Spinal cord (tissue), 10 donors: ENCODE measurements at places on chromosomes 5 and 9. TPM values are rescaled to one million over a fixed set of nuclear protein-coding genes. Genes with fewer than 3 reads are reported as not detected.
A peak's percentile ranks its signal among the peaks of the same experiment; 100 is the strongest.

The LIX1 gene
- polyA plus RNA-seq: 68.9 TPM

The MAP1B gene
- 441 TPM for polyA plus RNA-seq

GRCh38 chr5:13533833-13534232, 410.7 kb downstream of the DNAH5 start:
- H3K27ac ChIP-seq: no peak overlapping the region
- H3K36me3 ChIP-seq: no peaks in the 10 kb centered on the region
- H3K27me3 ChIP-seq: no peaks in the 10 kb centered on the region
- no peak for DNase-seq
- H3K4me3 ChIP-seq: no peak overlapping the region
- H3K4me1 ChIP-seq: no peaks in the 10 kb centered on the region

DNA sequence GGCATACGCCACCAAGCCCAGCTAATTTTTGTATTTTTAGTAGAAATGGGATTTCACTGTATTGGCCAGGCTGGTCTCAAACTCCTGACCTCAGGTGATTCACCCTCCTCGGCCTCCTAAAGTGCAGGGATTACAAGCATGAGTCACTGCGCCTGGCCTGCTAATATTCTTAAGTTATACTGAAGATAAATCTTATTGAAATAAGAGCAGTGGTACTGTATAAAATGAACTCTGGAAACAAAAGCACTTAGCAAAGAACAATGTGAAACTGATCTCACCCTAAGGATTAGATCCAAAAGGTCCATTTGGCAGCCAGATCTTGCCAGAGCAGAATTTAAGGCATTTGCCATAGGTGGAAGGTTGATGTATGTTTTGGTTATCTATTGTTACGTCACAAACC, 27.1 kb downstream of the CYSTM1 start:
- no peaks in the 10 kb centered on the region for H3K27me3 ChIP-seq
- H3K4me3 ChIP-seq: no peak overlapping the region
- no peak overlapping the region for H3K27ac ChIP-seq
- H3K36me3 ChIP-seq: no peaks in the 10 kb centered on the region
- no peak for DNase-seq

DNA sequence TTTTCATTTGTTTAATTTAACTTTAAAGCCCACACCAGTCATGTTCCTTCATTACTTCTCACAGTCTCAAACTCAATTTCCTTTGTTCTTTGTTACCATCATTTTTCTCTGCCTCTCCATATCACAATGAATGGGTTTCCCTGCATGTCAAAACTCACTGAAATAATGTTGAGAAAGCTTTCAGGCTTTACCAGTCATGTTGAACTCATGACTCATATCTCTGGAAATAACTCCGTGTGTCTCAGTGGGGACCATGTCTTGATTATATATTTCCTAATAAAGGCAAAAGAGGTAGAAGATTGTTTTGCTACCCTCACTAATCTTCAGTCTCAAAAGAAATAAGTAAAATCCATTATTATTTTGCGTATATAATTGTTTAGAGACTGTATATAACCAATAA, 231.2 kb downstream of the CHSY3 start:
- no peak for DNase-seq
- no peaks in the 10 kb centered on the region for H3K36me3 ChIP-seq
- no peak overlapping the region for H3K4me3 ChIP-seq
- H3K27me3 ChIP-seq: no peaks in the 10 kb centered on the region
- H3K27ac ChIP-seq: no peak overlapping the region
- H3K4me1 ChIP-seq: peaks cover 3% of the 10 kb centered on the region

DNA sequence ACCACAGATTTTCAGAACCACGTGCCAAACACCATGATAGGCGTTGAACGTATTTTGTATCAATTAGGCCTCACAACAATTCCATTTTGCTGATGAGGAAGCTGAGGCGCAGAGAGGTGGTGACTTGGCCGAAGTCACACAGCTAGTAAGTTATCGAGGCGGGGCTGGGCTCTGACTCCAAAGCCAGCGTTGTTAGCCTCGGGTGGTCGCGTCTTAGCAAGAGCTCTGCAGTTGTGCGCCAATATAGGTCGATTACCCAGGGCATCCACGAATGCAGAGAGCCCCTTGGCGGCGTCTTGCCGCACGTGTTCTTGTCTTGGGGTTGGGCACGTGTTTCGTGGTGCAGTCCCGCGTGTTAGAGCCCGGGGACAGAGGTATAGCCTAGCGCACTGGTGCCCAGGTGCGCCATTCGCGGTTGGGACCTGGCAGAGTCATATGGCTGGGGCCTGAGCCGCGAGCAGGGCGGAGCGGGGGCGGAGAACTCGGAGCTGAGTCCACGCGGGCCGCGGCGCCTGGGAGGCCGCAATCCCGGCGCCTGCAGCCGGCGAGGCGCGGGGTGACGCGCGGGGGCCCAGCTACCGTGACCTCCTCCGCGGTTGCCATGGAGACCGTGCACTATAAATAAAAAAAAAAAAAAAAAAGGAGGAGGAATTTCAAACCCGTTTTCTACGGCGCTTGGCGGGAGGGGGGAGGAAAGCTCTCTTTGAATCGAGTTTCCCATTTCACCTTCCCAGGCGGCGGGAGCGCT, 62.3 kb downstream of the CXXC5 start:
- H3K4me3 ChIP-seq: peak overlapping the region; percentile 57
- H3K36me3 ChIP-seq: no peaks in the 10 kb centered on the region
- peak overlapping the region; percentile 90 for H3K27ac ChIP-seq
- DNase-seq: peak; percentile 93
- H3K27me3 ChIP-seq: no peaks in the 10 kb centered on the region

- no peak overlapping the region for H3K4me3 ChIP-seq
- no peak for DNase-seq
- H3K27ac ChIP-seq: no peak overlapping the region
- H3K4me1 ChIP-seq: no peaks in the 10 kb centered on the region
- no peaks in the 10 kb centered on the region for H3K27me3 ChIP-seq
- peaks cover 64% of the 10 kb centered on the region for H3K36me3 ChIP-seq
Observed at GRCh38 chr9:138103111-138103848, 225.7 kb downstream of the CACNA1B start.

- no peaks in the 10 kb centered on the region for H3K36me3 ChIP-seq
- H3K4me1 ChIP-seq: no peaks in the 10 kb centered on the region
- H3K27me3 ChIP-seq: no peaks in the 10 kb centered on the region
Observed at GRCh38 chr5:16417398-16418074, 48.1 kb downstream of the ZNF622 start.

DNA sequence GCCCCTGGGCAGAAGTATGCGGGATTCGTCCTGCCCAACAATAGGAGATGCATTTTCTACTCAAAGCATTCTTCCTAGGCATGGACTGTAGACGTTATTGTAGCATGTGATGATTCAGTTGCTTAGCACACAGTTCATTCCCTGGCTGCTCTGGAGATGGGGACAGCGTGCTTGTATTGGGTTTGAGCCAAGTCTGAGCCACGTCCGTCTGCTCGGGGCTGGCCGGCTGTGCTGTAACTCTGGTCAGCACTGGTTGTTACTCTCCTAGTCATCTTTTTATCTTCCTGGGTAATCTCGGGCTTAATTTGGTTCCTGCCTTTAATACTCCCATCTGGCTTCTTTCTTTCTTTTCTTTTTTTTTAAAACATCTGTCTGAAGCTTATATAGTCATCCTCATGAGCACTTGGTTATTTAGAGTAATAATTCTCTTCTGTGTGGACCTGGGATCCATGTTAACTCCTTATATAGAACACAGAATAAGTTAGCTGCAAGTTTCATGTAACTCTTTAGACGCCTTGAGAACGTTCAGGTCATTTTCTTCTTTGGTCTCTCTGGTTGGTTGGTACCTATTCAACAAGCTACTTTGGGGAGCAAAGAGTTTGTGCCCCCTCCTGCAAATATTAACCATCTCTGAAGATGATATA, 118.8 kb upstream of the RPS23 start:
- H3K4me1 ChIP-seq: peaks cover 3% of the 10 kb centered on the region
- H3K27me3 ChIP-seq: no peaks in the 10 kb centered on the region
- H3K36me3 ChIP-seq: no peaks in the 10 kb centered on the region
- no peak overlapping the region for H3K4me3 ChIP-seq
- DNase-seq: peak; percentile 79
- peak overlapping the region; percentile 35 for H3K27ac ChIP-seq

DNA sequence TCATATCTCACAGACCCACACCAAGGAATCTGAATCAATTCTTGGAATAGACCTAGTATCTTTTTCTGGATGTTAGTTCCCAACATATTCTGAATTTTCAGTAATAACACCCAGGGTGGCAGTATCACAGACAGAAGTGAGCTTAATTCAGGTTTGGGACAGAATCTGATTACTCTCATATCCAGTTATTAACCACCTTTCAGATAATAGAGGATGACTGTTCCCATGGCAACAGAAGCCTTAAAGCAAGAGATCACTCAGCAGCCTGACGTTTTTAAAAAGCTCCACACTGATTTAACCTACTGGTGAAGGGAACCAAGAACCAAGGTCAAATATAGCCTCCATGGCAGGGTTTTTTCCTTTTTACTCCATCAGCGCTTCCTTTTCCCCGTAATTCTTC, 68.4 kb downstream of the ACTBL2 start:
- H3K4me3 ChIP-seq: no peak overlapping the region
- peak; percentile 62 for DNase-seq
- H3K36me3 ChIP-seq: no peaks in the 10 kb centered on the region

GRCh38 chr5:89934069-89934468, 475.5 kb downstream of the CETN3 start:
- H3K36me3 ChIP-seq: no peaks in the 10 kb centered on the region
- no peaks in the 10 kb centered on the region for H3K27me3 ChIP-seq
- no peak overlapping the region for H3K27ac ChIP-seq
- no peaks in the 10 kb centered on the region for H3K4me1 ChIP-seq
- no peak overlapping the region for H3K4me3 ChIP-seq
- no peak for DNase-seq

DNA sequence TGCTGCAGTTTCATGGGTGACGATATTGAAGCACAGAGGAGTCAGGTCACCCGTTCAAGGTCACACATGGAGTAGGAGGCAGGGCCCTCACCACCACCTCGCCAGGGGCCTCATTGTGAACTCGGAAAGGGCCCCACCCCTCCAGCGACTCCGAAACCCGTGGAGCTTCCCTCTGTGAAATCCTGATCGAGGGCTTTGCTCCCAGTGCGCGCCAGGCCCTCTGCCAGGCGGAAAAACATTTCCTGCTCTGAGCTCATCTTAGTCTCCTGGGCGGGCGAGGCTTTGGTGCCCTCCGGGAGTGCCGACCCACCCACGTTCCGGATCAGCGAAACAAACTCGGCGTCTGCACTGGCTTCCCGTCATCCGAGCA, 75.0 kb upstream of the FCN1 start:
- no peak overlapping the region for H3K4me3 ChIP-seq
- peaks cover 13% of the 10 kb centered on the region for H3K4me1 ChIP-seq
- DNase-seq: no peak
- H3K36me3 ChIP-seq: no peaks in the 10 kb centered on the region
- H3K27ac ChIP-seq: no peak overlapping the region
- H3K27me3 ChIP-seq: no peaks in the 10 kb centered on the region

GRCh38 chr9:105147110-105147871, 97.2 kb upstream of the SLC44A1 start:
- no peak for DNase-seq
- H3K4me3 ChIP-seq: no peak overlapping the region
- no peak overlapping the region for H3K27ac ChIP-seq
- H3K36me3 ChIP-seq: no peaks in the 10 kb centered on the region
- no peaks in the 10 kb centered on the region for H3K27me3 ChIP-seq

DNA sequence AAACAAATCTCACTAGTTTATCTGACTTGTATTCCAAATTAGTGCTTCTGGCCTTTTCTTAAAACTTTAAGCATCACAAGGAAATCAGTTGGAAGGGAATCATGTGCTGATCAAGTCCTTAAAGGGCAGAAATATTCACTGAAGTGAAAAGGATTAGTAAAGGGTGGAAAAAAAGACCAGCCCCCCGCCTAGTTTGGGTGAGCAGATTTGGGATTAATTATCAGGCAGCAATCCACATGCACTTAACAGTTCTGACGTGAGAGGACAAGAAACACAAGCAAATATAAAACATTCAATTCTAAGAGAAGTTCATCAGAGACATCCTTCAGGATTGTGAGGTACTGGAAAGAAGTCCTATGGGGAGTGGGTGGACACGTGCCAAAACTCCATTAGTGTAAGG, at the start of gene TYRP1:
TSS of gene TYRP1 (plus strand) at position 245 of the 400 bp plus-strand sequence. CDS start 612 bp downstream, outside the sequence.
- no peak within 1 kb of the TSS for H3K4me3 ChIP-seq
- H3K4me1 ChIP-seq: no peaks in the 10 kb centered on the region
- H3K27ac ChIP-seq: no peak within 1 kb of the TSS
- DNase-seq: no peak
- no peaks in the 10 kb centered on the region for H3K36me3 ChIP-seq
- no peaks in the 10 kb centered on the region for H3K27me3 ChIP-seq

DNA sequence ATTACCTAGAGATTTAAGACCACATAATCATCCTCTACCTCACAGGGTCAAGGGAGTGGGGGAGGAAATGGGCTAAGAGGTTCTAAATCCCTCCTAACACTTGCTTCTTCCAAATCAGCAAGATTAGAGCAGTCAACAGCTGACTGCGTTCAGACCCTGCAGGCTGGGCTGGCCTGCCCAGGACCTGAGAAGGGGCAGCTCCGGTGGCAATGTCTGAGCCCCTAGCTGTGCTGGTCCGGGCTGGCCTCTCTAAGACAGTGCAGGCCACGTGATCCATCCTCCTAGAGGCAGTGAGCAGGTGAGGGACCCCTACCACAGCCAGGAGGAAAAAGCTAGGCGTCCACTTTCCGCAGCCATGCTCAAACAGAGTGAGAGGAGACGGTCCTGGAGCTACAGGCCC, at the start of gene KCNV2:
TSS of gene KCNV2 (plus strand) at position 126 of the 400 bp plus-strand sequence. CDS start at position 356, 230 bp downstream.
- no peak for DNase-seq
- H3K4me1 ChIP-seq: no peaks in the 10 kb centered on the region
- H3K27ac ChIP-seq: no peak within 1 kb of the TSS
- H3K36me3 ChIP-seq: peaks cover 12% of the 10 kb centered on the region

DNA sequence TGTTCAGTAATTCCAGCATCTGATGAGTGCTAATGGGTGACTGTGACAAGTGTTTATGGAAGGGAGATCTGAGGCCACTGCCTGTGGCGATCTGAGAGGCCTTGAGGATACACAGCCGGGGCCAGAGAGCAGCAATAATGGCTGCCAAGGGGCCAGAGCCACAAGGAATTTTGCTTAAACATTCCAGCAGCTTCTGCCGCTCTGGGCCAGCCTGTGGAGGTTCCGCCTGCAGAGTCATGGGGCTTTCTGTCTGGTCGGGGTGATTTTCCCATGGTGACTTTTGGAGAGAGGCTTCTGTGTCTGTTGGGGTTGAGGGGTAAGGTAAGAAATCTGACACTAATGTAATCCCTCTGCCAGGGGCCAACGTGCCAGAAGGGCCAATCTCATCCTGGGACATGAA, 353.5 kb downstream of the ADAMTS6 start:
- H3K4me1 ChIP-seq: peaks cover 18% of the 10 kb centered on the region
- no peaks in the 10 kb centered on the region for H3K36me3 ChIP-seq
- DNase-seq: no peak
- no peaks in the 10 kb centered on the region for H3K27me3 ChIP-seq
- no peak overlapping the region for H3K27ac ChIP-seq
- H3K4me3 ChIP-seq: no peak overlapping the region
